ENCODE measurements at places on chromosomes 5 and 9.

DNA sequence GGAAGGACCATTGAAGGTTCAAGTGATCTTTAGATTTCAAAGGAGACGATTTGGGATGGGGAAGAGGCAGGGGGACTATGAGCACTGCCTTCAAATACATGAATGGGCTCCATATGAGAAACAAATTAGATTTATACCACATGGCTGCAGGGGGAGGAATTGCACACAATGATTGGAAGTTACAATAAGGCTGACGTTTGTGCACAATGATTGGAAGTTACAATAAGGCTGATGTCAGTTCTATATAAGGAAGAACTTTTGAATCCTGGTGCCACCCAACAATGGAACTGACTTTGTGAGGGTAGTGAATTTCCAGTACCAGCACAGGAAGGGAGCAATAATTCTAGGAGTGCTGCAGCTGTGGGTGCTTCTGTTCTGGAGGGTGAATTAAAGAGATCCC lies 95.7 kb upstream of the PTGER4 start:
- DNase-seq, result no peak

- no peak for DNase-seq
These were observed 102.1 kb upstream of the ADRA1B start for GRCh38 chr5:159814222-159814621.

DNA sequence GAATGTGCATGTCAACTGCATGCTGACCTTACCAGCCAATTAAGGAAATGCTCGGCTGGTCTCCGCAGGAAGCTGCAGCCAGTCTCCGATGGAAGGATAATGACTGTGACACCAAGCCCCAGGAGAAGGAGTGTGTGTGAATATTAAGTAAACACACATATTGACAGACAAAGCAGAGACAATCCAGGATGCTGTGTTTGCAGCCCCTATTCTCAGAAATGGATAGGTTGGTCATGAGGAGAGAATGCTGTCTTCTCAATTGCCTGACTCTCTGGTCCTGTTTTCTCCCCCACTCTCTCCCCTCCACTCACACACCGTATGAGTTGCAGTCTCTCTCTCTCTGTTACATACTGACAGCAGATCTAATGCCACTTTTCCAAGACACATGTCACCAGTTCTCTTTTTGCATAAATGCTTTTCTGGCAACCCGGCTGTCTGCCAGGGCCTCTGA lies 85.7 kb downstream of the EPB41L4A start:
- peak; percentile 5 for DNase-seq

DNA sequence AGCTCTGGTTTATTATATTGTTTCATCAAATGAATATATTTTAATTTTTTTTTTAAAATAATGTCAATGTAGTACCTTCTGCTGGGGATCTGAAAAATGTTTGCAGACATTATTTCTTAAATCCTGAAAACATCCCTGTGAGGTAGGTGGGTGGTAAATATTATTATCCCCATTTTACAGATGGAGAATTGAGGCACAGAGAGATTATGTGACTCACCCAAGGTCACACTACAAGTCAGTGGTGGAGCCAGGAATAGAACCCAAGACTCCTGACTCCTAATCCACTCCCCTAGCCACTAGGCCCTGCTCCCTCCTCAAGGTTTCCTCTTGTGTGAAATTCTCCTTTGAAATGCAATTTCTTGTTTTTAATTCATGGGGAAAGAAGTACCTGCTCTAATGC lies 171.4 kb downstream of the NIPBL start:
- DNase-seq, result no peak

- no peak for DNase-seq
These were observed 143.0 kb downstream of the FBN2 start for GRCh38 chr5:128395073-128395472.

GRCh38 chr5:42800748-42801330 lies 10.9 kb downstream of the SELENOP start:
- no peak for DNase-seq

- peak; percentile 68 for DNase-seq
These were observed 203.9 kb downstream of the FRMD3 start for GRCh38 chr9:83334320-83334719.
